ENCODE measurements at places on chromosomes 5 and 9.
A peak's percentile ranks its signal among the peaks of the same experiment; 100 is the strongest.

GRCh38 chr5:10253390-10253789 is 3.3 kb downstream of the CCT5 start:
- DNase-seq = no peak

GRCh38 chr5:5558102-5558501 is 135.6 kb downstream of the ICE1 start:
- no peak for DNase-seq

DNA sequence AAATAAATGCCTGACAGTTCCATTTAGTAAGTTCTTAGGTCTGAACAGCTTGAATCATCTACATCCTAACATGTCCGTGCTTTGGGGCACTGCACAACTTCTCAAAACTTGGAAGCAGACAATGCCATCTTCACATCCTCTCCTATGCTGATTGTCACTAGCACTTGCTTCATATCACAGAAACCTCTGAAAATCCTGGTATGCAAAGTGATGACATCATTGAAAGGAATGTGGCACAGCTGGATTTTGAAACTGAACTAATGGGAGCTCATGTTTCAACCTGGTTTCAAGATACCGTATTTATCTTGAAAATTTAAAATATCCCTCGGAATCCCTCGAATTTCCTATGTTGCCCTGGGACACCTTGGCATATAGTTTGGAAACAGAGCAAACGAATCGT is 490.2 kb upstream of the DAP start:
- no peak for DNase-seq

GRCh38 chr5:171868236-171868635 is 82.6 kb downstream of the SMIM23 start:
- DNase-seq = no peak

DNA sequence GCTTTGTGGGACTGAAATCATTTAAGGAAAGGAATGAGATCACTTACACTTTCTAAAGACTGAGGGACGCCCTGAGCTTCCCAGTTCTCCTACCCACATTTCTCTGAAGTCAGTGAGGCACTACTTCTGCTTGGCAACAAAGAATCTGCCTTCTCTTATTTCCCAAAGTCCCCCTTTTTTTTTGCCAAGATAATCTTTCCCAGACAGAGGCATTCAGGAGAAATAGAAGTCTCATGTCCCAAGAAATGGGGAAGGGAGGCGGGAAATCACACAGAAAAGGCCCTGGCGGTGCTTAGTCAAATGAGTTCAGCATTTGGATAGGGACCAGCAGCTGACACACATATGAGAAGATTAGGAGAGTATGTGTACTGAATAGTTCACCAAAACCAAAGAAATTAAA is 159.7 kb downstream of the MUSK start:
- peak; percentile 22 for DNase-seq

- no peak for DNase-seq
These were observed 10.8 kb downstream of the PUM3 start for GRCh38 chr9:2833096-2833495.

DNA sequence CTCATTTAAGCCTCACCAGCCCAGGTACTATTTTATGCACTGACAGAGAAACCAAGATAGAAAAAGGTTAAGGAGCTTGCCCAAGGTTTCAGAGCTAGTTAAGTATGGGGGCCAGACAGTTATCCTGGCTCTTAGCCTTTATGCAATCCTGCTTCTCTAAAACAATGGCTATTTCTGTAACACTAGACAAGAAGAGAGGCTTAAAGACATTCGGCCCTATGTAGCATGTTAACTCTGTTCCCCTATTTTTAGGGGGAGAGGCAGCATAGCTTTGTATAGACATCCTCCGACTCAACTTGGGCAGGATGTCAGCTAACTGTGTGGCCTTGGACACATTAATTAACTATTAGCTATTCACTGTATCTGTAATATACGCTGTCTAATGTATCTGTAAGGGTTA is 54.6 kb downstream of the LHFPL2 start:
- no peak for DNase-seq

DNA sequence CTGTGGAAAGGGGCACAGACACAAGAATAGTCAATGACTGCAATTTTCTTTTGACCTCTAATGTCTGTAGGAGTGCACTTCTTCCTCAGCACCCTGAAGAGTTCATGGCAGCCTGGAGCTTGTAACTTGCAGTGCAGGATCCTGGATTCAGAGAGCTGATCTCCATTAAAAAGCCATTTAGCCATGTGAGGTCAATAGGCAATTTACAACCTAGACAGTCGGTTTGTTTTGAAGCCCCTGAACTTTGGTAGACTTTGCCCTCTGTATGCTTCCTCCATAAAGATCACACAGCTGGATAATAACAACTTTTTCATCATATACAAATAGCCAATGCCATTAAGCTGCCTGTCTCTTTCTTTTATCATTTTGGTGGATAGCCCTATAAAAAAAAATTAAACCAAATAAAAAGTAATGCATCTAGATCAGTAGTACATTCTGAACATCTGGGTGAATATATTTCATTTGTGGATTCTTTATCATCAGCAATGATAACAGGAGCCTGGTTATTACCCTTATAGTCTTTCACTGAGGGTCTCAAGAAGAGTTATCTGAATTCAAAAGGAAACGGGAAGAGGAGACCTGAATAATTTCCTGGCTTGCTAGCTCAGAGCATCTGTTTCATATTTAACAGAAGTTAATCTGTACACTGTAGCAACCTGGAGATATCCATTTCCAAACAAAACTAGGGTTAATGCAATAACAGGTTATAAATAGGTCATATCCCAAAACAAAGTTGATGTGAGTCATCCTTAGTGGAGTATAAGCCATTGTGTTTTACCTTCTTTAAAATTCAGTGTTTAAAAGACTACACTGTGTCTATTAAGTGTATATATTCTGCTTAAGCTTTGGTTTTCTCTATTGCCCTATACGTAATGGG is 193.8 kb upstream of the ACTBL2 start:
- DNase-seq = no peak

- no peak for DNase-seq
These were observed 123.4 kb upstream of the RETREG1 start for GRCh38 chr5:16740066-16740810.

- DNase-seq = no peak
These were observed 706.6 kb downstream of the EFNA5 start for GRCh38 chr5:106964132-106964531.

- no peak for DNase-seq
These were observed 16.4 kb upstream of the ANXA6 start for GRCh38 chr5:151173711-151174611.

DNA sequence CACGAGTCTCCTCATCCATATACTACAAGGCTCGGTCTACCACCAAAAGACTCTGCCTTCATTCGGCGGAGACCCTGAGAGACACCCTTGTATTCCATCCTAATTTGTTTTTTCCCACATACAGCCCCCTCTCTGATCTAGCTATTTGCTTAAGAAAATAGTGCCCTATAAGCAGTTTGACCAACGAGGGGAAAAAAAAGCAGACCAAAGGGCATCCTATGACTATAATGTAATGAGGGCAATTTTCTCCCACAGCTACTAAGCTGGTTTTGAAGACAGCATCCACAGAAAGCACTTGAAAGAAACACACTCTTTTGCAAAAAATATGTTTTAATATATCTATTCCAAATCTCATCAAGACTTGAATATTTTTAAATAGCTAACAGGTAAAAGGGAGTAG is 147.8 kb downstream of the MLLT3 start:
- no peak for DNase-seq

GRCh38 chr5:38726279-38726678 is 119.5 kb upstream of the OSMR start:
- DNase-seq = no peak

GRCh38 chr5:144281784-144282183 is 111.1 kb downstream of the KCTD16 start:
- no peak for DNase-seq

DNA sequence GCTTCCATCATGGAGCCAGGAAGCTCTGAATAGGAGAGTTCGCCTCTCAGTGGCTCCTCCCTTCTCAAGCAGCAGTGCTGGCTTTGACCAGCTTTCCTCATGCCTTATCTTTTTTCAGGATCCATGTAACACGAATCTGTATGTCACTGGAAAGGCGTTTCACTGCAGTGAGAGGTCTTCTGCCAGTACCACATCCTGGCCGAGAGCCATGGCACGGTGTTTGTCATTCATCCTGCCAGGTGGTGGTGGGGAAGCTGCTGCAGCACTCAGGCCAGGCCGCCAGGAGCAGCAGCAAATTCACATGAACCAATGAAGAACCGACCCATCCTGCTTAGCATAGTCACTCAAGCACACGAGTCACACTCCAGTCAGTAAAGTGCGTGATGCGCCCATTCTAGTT is 179.0 kb downstream of the FANCC start:
- no peak for DNase-seq

- DNase-seq = peak; percentile 46
These were observed 186.3 kb downstream of the ZNF462 start for GRCh38 chr9:107049046-107049802.

- no peak for DNase-seq
These were observed 30.4 kb upstream of the TESK1 start for GRCh38 chr9:35574578-35575122.

- DNase-seq = peak; percentile 80
These were observed at the start of gene RETREG1 for GRCh38 chr5:16616536-16617273. TSS of gene RETREG1 (minus strand) at chr5:16616997. CDS start at chr5:16616971, 26 bp downstream.

GRCh38 chr5:128772356-128772755 is 192.9 kb upstream of the SLC27A6 start:
- no peak for DNase-seq

- no peak for DNase-seq
These were observed 5.1 kb downstream of the SPAAR start for GRCh38 chr9:35914301-35914807.

DNA sequence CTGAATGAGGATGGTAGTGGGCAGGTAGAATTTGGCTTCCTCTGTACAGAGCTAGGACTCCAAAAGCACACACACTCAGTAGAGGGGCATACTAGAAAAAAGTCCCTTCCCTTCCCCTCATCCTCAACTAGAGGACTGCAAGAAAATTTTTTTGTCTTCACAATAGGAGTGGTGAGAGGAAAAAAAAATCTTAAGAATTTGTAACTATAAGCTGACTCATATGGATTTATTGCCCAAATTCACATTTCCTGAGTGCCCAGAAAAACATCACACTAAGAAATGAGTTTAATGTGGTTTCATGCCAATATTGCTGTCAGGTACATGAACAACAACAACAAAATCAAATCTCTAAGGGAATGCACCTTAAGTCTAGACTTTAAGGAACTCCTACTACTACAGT is 43.7 kb downstream of the RANBP6 start:
- no peak for DNase-seq

GRCh38 chr5:83109380-83109779 is 32.0 kb downstream of the XRCC4 start:
- no peak for DNase-seq

DNA sequence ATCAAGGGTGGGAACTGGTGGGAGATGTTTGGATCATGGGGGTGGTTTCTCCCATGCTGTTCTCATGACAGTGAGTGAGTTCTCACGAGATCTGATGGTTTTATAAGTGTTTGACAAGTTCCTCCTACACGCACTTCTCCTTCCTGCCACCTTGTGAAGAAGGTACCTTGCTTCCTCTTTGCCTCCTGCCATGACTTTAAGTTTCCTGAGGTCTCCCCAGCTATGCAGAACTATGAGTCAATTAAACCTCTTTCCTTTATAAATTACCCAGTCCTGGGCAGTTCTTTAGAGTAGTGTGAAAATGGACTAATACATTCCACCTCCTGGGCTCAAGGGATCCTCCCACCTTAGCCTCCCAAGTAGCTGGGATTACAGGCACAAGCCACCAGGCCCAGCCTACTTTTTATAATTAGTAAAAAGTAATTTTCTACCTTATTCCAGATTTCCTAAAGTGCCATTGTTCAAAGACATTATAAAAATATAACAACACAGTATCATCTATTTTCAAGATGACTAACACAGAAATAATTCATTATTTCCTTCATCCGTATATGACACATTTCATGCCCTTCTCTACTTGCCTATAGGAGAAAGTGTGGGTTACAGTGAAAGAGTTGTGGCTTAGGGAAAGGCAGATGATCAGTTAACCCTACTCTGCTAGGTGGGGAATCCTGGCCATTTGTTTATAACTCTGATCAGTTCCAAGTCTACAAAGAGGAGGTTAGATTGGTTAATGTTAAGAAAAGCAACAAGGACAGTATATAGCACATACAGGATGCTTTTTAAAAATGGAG is 99.9 kb downstream of the TTC39B start:
- DNase-seq = no peak
